Putamen (tissue), 1 donor: ENCODE measurements at places on chromosomes 12 and 14.

DNA sequence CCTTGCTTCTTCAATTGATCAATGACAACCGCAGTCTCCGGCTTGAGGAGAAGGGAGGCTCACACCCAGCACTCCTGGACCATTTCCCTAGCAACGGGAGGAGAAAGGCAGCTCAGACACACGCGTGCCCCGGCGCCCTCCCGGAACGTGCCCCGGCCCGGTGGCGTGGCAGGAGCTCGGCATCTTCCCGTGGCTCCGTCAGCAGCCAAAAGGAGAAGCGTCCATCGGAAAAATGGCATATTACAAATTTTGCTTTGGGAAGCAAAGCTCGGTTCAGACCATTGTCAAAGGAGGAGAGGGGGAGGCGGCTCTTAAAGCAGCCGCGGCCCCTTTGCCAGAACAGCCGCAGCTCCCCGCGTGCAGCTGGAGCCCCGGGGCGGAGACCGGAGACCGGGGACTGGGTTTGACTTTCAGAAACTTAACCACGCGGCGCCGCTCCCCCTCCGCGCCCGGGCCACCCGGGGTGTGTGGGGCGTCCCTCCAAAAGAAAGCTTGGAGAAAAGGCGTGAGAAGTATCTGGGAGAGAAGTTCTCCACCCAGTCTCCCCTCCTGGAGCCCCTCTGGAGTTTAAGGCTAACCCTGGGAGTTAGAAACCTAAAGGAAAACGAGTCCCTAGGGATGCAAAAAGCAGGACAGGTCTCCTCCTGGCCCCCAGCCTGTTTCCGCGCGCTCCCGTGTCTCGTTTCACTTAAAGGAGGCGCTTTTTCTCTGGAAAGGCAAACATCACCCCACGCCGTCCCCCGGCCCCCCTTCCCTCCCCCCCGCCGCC is 545 bp downstream of the PPFIA2 start:
- DNase-seq: peak; percentile 62

- no peak for DNase-seq
Measured at GRCh38 chr12:13164921-13165616, 31.5 kb upstream of the EMP1 start.

DNA sequence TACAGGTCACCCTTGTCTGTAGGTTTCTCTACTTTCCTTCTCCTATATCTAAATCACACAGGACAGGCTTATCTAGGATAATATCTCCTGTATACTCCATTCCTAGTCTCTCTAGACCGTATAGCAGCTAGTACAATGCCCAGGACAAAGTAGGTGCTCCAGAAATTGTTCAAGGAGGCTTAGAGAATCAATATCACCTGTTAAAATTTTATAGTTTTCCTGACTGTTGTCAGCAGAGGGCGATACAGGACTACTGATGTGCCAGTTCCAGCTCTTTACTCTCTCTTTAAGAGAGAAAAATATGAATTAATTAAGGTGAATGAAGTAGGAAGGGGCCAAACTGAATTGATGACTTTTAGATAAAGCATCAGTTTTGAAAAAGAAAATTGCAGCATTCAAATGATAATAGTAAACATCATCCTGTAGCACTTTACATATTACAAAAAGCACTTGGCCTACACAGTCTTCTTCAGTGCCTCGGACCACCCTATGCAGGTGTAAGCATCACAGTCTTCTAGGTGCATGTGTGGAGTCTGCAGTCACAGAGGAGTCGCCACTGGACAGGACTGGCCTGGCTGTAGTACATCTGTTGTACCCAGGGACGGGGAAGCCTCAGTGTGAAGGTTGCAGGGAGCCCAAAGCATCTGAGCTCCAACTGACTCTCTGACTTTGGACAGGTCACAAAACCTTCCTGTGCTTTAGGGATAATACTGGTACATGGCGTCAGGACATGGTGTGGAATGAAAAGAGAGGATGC is 61.9 kb upstream of the MAX start:
- no peak for DNase-seq

GRCh38 chr14:25607192-25607591 is 557.2 kb upstream of the STXBP6 start:
- no peak for DNase-seq
